IPS DF 6.9 (cell line): ENCODE measurements at places on chromosomes 3 and 15.

GRCh38 chr3:146250449-146251382, at the start of gene PLSCR4:
TSS of gene PLSCR4 (minus strand) at chr3:146251105. CDS start at chr3:146222071, 29,034 bp downstream.
- no peak for DNase-seq

DNA sequence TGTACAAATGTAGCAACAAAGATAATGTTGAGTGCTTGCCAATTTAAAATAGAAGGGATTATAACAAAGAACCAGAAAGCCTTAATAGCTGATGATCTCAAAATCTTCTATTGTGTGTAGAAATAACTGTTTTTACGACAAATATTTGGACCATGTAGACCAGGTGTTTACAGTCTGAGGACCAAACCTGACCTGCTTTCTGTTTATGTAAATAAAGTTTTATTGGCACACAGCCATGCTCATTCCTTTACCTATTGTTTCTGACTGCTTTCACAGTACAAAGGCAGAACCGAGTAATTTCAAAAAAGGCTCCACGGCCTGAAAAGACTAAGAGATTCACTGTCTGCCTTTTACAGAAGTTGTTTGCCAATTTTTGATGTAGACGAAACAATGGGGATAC, 91.8 kb downstream of the GOLIM4 start:
- DNase-seq: no peak

DNA sequence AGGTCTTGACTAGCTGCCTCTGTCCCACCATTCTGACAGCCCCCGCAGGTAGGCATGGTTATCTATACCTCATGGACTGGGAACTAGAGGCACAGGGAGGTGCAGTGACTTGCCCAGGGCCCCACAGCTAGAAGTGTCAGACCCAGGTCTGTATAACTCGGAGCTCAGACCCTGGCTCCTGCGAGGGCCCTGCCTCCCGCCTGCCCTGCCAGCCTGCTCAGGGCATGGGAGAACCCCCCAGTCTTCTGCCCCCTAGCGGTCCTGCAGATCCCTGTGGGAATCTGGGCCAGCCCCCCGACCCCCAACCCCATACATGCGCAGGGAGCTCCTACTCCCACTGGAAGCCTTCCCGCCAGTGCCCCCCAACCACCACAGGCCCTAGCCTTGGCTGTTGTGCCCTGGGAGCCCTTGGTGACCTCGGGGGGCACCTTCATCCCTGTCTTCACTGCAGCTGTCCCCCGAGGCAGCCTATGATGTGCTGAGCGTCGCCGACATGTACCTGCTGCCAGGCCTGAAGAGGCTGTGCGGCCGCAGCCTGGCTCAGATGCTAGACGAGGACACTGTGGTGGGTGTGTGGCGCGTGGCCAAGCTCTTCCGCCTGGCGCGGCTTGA, 6.9 kb downstream of the ABTB1 start:
- no peak for DNase-seq

DNA sequence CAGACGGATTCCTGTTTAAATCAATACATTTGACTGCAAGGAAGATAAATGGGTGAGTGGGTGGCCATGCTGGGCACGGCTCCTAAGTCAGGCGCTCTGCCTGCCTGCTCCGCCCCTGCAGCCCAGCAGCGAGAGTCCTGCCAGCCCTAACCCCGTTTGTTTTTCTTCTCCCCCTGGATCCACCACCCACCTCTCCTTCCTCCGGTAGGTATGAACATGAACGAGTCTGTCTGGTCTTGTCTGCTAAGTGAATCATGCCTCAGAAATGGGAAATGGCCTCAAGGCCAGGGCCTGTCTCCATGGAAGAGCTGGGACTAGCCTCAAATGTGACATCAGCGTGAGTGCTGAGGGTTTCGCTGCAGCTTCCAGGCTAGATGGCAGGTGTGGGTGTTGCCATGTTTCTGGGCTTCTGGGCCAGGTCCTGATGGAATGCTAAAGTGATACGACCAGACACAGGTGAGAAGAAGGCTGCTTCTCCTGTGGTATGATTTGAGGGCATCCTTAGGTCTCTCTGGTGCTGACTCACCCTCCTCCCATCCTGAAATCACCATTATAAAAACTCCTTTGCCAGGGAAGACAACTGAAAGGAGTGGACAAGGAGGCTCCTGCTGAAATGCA, 5.6 kb upstream of the FEM1B start:
- no peak for DNase-seq

DNA sequence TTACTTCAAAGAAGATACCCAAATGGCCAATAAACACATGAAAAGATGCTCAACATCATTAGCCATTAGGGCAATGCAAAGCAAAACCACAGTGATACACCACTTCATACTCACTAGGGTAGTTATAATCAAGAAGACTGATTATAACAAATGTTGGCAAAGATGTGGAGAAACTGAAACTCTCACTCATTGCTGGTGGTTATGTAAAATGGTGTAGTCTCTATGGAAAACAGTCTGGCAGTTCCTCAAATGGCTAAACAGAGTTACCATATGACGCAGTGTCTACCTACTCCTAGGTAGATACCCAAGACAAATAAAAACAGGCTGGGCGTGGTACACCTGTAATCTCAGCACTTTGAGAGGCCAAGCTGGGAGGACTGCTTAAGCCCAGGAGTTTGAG, 3.5 kb upstream of the ZFAND6 start:
- no peak for DNase-seq

GRCh38 chr3:24447836-24448235, 46.8 kb downstream of the THRB start:
- no peak for DNase-seq

DNA sequence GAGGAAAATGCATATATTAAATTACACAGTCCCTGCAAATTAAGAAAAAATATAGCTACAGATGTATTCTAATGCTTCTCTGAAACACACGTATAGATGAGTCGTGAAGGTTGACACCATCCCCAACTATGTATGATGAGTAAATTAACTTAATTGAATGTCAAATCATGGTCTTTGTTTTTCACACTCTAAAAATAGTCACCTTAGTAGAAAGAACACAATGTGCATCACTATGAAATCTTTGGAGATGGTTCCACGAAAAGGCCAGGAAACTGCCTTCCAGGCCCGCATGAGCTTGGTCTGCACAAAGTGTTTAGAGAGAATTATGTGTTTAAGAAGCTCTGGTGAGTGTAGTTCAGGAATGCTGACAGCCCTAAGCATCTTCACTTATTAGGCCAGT, 313.4 kb upstream of the IL12A start:
- DNase-seq: no peak

DNA sequence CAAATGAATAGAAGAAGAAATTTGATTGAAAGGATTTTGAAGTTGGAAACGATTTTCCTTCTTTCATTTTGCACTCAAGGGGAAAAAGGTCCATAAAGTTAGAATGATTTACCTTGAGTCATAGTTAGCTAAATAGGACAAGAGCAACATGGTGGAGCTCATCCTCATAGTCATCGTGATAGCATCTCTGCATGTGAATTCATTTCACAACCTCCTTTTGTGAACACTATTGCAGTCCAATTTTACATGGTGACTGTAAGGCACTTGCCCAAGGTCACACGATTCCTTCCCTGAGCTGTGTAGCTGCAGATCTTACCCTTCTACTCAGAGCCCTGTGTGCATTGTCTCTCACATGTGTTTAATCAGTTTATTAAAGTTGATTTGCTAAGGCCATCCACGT, 359.8 kb upstream of the C2CD4B start:
- DNase-seq: no peak

- DNase-seq: no peak
Measured at GRCh38 chr3:44056446-44057240, 185.0 kb upstream of the TOPAZ1 start.

- DNase-seq: no peak
Measured at GRCh38 chr15:72873379-72874233, 90.0 kb upstream of the ADPGK start.

DNA sequence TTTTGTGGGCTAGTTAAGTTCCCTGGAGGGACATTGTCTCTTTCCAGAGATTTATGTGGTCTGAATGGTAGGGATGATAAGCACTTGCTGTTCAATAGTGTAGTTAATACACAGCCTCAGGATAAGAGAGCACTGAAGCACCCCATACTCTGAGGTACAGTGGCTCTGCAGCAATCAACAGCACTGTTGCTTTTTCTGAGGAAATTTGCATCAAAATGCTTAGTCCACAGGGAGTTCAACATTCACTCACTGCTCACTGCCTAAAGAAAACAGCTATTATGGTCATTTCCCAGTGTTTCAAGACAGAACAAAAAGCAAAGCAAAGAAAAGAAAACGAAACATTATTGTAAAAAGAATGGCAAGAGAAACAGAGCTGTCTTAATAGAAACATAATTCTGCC, 441.9 kb downstream of the PLOD2 start:
- DNase-seq: peak; percentile 20

DNA sequence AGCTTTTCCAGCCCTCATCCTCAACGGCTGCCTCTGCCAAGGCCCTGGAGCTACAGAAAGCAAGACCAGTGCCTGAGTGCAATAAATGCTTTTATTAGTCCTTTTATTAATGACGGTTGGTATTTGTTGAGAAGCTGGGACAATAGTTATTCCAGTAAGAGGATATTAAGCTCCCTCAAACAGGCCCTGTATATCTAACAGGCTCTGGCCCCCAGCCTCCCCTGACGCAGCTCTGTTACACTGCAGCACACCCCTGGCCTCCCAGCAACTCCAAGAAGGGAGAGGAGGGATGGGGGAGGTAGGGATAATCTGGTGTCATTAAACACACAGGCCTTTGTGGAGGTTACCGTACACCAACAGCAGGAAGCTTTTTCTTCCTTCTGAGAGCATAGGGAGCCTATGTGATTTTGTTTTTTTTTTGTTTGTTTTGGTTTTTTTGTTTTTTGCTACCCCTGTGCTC, 30.8 kb upstream of the MAGEF1 start:
- no peak for DNase-seq

- DNase-seq: no peak
Measured at GRCh38 chr3:195139091-195139875, 131.7 kb downstream of the XXYLT1 start.

DNA sequence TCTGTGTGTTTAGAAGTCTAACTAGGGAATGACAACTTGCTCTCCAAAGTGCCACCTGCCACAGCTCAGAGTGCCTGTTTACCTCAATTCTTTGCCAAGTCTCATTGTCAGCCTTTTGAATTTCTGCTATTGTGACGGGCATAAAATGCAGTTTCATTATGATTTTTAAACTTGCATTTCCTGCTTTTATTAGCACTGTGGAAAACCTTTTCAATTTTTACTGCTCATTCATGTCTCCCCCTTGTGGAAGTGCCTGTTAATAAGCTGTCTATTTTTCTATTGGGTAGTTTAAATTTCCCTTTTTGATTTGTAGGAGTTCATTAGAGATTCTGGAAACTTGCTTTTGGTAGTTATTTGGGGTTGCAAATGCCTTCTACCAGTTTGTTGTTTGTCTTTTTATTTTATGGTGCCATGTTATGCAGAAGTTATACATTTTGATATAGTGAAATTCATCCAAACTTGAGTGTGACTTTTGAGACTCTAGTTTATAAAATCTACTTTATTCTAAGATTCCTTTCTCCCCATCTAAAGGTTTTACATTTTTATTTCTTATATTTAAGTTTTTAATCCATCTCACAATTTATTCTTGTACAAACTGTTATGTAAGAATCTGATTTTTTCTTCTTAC, 53.9 kb upstream of the FRMD4B start:
- no peak for DNase-seq
